ENCODE measurements at places on chromosomes 6 and 20. TPM values are rescaled to one million over a fixed set of nuclear protein-coding genes. Genes with fewer than 3 reads are reported as not detected.

DNAH8 gene
- not detected for total RNA-seq

SSTR4 gene
- not detected for total RNA-seq

MOXD1 gene
- total RNA-seq = 5.5 TPM

NKAPL gene
- total RNA-seq = not detected

KIZ gene
- total RNA-seq = 95.9 TPM

NR2E1 gene
- total RNA-seq = not detected

PI16 gene
- total RNA-seq = 5.6 TPM

COL11A2 gene
- 0.75 TPM for total RNA-seq

IL17F gene
- not detected for total RNA-seq

HLA-DQA1 gene
- total RNA-seq = 3.2 TPM

SLC22A2 gene
- total RNA-seq = not detected

SOX18 gene
- total RNA-seq = 14.2 TPM
